ENCODE measurements at places on chromosomes 13 and 19.

DNA sequence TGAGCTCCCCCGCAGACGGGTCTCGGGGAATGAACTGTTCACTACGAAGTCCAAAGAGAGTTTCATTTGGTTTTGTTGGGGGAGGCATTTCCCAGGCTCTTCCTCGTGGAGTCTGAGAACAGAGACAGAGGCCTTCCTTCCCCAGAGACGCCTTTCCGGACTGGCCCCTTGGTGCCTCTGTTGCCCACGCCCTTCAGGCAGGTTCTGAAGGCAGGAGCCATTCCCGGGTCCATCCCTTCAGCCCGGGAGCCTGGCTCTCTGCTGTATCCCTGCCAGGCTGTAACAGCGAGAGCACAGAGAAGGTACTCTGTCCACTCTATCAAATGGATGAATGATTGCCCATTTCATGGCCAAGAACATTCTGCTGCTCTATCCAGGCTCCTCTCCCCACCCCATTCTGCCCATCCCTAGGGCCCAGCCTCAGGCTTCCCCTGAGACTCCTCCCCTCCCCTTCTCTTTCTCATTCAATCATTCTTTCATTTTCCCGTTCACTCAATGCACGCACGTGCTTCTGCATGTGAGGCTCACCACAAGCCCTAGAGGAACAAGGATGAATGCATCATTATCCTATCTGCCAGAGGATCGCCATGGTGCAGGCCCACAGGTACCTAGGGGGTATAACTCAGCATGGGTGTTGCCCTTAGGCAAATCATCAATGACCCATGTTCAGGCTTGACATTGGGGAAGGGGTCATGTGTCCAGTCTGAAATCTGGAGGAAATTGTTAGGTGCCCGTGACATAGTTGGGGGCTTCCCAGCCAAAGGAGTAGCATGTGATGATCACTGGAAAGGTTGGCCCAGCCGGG lies 298.6 kb downstream of the ZNF536 start:
- no peak for DNase-seq

- no peak for DNase-seq
Observed at GRCh38 chr19:55812449-55812848, 19.4 kb downstream of the NLRP11 start.

DNA sequence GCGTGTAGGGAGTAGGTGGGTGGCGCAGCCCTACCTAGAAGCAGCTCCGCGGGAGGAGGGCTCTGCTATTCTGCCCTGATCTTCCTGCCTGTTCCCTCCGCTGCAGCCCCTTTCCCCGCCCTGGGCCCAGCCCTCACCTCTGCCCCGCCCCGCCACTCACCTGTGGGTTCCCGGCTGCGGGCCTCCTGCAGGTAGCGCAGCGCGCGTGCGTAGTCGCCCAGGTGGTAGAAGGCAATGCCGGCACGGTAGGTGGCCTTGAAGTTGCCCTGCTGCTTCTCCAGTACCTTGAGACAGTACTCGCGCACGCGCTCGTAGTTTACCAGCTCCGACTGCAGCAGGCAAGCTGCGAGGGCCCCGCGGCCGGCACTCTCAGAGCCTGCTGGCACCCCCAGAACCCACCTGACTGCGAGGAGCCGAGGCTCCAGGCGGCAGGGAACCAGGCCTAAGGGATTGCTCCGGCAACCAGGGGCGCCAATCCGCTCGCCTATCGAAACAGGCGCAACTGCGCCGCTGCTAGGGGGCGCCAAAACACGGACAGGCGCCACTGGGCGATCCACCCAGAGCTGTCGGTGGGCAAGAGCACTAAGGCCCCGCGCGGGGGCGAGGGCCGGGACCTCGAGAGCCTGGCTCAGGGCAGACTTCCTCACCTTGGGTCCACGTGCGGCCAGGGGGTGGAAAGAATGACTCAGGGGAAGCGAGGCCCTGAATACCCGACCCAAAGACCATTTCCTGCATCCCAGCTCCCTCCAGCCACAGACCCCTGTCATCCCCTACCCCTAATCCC lies 965 bp downstream of the TTC9B start:
- no peak for DNase-seq

DNA sequence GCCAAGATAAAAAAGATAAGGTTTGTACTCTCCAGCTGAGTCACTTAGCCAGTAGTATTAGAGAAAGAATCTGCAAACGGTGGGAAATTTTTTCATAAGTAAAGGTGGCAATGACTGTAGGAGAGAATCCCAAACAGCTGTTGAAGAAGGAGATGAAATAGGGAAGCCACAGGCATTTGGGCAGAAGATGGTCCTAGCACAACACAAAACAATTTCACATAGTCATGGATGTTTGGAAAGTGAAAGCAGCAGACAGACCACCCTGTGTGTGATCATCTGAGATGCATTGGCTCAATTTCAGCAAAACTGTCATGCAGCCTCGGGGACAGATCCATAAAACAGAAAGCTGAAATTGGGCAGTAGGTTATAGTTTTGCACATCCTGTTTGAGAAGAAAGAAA lies 2832.4 kb downstream of the PCDH9 start:
- no peak for DNase-seq

- DNase-seq = no peak
Observed at GRCh38 chr13:113638806-113639205, 19.2 kb downstream of the ATP4B start.

- no peak for DNase-seq
Observed at GRCh38 chr19:55456347-55456746, 5.1 kb downstream of the ISOC2 start.
